CD4-positive, alpha-beta T cell treated with Interleukin-15 for 1 hour (primary cell): ENCODE measurements at places on chromosomes 1 and 21.

DNA sequence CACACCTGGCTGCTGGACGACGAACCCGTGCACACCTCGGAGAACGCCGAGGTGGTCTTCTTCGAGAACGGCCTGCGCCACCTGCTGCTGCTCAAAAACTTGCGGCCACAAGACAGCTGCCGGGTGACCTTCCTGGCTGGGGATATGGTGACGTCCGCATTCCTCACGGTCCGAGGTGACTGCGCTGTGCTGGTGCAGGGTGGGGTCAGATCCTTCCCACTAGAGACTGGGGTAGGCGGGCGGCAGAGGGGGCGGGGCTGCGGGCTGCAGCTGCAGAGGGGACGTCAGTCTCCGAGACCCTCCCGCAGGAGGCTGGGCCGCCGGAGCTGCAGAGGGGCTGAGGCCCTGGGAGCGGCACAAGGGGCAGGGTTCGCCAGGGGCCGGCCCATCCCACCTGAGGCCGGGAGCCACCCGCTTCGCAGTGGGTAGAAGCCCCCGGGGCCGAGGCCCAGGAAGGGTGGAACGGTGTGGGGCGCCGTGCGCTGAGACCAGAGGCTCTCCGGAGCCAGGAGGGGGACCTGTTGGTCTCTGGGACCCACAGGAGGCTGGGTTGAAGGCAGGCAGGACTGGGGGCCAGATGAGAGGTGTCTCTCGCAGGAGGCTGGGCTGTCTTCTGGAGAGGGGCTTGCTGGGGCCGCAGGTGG is 90.6 kb downstream of the TRIM11 start:
- no peak for DNase-seq

DNA sequence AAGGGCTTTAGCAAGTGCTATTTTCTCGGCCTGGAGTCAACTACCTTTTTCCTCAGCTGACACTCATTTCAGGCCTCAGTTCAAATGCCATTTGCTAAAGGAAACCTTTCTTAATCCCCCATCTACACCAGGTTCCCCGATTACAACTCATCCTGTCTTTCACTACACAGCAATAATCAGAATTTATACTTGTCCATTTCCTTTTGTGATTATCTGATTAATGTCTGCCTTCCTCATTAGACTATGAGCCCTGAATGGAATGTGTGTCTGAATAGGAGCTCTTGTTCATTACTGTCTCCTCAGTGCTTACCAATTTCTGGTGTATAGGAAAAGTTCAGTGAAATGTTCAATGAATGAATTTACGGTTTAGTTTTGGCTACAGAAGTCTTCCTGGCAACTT is 36.9 kb downstream of the ATP1B1 start:
- DNase-seq, result no peak

DNA sequence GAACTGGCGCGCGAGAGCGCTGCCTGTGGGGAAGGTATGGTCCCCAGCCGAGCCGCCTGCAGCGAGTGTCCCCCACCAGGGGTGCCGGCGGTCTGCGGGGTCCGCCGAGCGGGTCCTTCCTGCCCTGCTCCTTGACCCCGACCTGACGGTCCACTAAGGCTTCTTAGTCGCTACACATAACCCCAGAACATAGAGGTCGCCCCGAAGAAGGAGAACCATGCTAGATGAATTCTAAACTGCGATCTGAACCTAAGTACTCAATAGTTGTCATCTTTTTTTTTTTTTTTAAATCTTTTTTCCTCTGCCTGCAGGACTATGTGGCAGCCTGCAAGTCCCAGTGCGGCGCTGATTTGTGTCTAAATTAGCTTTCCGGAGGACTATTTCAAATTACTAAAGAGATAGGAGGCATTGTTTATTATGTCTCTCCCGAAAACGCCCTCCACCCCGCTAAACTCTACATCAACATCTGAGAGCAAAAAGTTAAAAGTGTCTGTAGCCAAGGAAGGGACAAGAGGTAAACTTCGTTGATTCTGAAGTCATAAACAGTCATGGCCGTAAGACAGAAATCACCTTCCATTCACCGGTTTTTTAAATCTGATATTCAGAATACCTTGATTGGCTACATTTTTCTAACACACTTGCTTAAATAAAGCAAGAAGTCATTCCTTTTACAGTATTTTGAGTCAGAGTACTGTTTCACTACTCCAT is 476 bp downstream of the AXDND1 start:
- DNase-seq, result no peak

DNA sequence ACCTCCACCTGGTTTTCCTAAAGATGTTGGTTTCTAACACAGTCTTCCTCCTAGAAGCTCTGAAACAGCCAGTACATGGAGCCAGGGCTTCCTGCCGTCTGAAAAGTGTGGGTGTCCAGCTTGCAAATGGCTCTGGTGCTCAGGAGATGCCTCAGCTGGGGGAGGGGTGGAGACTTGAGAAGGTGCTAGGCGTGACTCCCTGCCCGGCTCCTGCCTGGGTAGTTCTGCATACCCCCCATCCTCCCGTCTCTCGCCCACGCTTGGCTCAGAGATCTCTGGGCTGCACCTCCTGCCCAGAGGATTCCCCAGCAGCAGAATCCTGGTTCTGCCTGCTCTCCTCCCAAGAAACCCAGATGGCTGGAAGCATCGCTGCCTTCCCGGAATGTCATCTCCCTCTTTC is 16.9 kb downstream of the STUM start:
- DNase-seq, result no peak

GRCh38 chr1:94515296-94515947 is 26.1 kb downstream of the F3 start:
- no peak for DNase-seq
